ENCODE measurements at places on chromosomes 2 and 18.

GRCh38 chr18:37330173-37330572, 235.4 kb downstream of the CELF4 start:
- no peak for DNase-seq

DNA sequence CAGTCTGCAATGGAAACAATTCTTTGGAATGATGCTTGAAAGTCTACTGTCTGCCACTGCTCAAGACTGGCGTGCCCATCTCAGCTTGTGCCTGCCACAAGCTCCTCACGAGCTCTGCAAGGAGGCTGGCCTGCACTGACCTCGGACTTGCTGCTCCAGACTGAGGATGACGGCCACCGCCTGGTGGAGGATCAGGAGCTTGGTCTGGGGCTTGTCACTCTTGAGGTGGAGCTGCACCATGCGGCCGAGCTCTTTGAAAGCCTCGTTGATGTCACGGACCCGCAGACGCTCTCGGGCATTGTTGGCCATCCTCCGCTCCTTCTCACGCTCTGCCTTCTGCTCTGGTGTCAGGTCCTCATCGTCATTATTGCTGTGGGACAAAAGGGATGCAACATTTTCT, 269.4 kb upstream of the CCDC68 start:
- DNase-seq, result no peak

DNA sequence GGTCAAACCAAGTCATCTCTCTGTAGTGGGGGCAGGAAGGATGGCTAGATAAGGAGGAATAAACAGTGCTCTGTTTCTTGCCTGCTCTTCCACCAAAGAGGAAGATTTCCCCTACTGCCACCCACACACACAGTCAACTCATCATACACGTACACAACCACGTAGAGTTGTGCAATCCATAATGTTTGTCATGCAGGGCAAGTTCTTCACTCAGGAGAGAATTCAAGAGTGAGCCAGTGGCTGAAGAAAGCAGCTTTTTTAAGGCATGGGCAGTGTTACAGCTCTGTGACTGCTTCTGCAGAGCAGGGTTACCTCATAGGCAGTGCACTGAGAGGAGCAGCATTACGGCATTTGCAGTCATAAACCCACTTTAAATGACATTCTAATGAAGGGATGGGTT, 283.0 kb downstream of the RND3 start:
- no peak for DNase-seq

GRCh38 chr2:173064151-173064805, 11.4 kb upstream of the MAP3K20 start:
- DNase-seq, result peak; percentile 53

DNA sequence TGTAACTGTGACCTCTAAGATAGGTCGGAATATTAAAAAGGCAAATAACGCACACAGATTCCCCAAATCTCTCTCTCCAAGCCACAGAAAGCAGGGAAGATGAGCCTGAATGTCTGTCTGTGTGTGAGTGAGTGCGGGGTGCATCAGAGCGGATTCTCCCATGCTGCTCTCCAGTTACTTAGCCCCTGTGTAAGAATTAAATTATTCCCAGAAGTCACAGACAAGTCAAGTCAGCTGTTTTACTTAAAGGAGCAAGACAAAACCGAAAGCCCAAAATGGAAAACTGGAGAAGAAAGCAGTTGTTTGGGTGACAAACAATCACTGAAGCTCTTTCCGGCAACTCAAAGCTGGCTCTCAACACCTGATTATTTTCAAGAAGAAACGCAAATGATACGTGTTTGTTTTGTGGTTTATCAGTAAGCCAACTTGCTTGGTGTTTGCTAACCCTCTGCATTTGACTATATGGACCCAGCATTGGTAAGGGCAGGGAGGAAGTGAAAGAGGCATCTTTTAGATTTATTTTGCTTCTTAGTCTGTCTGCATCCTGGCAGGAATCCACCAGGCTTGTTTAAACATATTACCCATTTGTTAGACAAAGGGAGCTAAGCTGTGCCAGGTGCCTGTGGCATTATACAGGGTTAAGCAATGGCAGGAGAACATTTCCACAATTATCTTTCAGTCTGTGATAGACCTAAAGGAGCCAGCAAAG, 121.5 kb upstream of the CREB1 start:
- DNase-seq, result no peak

DNA sequence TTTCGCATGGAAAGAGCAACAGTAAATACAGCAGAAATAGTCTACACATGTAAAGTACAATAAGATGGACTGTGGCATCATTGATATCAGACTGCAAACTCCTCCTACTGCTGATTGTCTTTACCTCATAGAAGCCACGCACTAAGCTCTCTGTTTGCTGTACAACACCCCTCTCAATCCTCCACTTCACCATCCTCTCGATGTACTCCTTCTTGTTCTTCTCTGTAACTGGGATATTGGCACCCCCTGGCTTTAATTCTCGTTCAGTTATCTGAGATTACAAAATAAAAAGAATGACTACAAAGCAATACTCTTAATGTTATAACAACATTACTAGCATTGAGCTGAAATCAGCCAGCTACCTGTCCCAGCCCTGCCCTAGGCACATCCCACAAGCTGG, 49.3 kb upstream of the STK17B start:
- no peak for DNase-seq

- DNase-seq, result no peak
Observed at GRCh38 chr18:31526374-31526773, 28.4 kb downstream of the DSG2 start.

- no peak for DNase-seq
Observed at GRCh38 chr2:77839102-77839501, 316.9 kb upstream of the LRRTM4 start.

GRCh38 chr2:237511433-237511832, 24.4 kb downstream of the MLPH start:
- no peak for DNase-seq

- DNase-seq, result no peak
Observed at GRCh38 chr2:215060861-215061536, 77.4 kb downstream of the ABCA12 start.

- DNase-seq, result no peak
Observed at GRCh38 chr2:239271471-239271870, 129.3 kb downstream of the HDAC4 start.

- no peak for DNase-seq
Observed at GRCh38 chr2:166449439-166449838, 44.6 kb downstream of the SCN7A start.

- no peak for DNase-seq
Observed at GRCh38 chr2:118310681-118311429, 222.6 kb downstream of the INSIG2 start.

DNA sequence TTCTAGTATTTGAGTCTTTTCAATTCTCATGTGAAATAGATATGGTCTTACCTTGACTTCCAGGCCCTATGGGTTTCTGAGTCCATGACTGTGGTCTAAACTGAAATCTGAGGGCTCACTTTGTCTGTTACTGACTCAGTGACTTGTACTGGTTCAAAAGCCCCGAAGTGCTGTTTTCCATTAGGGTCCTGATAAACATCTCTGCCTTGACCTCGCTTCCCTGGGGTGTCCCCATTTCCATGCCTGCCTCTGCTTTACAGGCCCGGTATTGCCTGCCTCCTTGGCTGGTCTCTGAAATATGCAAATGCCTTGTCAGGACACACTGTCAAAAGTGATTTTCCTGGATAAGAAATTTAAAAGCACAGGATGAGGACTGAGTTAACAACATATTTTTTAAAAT, 538.8 kb downstream of the SOCS6 start:
- DNase-seq, result no peak

DNA sequence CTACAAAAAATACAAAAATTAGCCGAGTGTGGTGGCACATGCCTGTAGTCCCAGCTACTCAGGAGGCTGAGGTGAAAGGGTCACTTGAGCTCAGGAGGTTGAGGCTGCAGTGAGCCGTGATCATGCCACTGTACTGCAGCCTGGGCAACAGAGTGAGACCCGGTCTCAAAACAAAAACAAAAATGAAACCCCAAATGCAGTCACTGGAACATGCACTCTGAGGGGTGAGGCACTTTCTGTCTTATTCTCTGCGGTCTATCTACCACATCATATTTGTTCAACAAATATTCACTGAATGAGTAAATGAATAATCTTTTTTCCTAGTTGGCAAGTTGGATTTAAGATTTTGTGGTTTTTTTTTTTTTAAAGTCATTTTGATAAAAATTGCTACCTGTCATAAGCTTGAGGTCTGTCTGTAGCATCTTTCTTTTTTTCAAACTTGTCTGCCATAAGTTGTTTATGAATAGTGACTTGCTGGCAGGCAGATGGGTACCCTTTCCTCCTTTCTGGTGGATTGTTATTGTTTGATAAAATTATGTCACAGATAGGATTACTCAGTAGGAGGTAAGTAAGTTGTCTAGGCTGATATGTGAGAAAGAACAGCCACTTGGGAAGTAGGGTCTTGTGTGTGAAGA, 11.8 kb downstream of the CHRNA1 start:
- no peak for DNase-seq

DNA sequence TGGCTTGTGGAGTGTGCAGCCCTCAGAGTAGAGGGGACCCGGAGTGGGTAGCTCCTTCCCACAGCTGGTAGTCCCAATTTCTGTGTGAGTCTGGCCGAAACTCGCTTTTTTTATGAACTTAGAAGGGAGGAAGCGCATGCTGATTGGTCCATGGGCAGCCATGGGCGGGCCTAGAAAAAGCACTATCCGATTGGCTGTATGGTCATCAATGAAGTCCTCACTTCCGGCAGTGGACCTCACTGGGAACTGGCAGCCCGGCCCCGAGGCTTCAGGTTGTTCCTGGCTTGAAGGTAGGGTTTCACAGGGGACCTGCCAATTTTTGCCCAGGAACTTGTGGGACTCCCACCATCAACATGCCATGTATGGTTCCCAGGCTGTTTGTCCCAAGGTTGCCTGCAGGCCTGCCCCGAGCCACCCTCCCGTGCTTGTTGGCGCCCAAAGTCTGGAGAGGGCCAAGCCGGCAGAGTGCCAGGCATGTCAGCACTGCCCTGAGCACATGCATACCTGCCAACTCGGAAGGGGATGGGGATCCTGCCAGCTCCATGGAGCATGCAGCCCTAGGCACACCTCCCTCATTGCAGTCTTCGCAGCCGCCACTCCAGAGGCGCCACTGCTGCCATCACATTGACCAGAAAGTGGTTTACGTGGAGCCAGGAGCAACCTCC, 98.5 kb downstream of the ATP9B start:
- no peak for DNase-seq

DNA sequence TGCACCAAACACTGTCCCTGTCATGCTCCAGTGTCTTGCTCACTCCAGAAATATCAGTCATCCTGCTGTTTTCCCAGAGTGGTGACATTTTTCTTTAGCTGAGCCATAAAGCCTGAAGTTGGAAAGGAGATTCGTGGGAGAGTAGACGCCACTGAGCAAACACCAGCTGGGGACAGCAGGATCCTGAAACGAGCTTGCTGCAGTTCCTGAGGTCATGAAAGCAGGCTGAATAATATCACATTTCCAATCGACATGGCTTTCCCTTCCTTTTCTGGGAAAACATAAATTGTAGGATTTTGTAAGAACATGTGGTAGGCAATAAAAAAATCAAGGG, 276.4 kb downstream of the CDCA7 start:
- no peak for DNase-seq

- no peak for DNase-seq
Observed at GRCh38 chr18:9199681-9200080, 63.1 kb downstream of the ANKRD12 start.

DNA sequence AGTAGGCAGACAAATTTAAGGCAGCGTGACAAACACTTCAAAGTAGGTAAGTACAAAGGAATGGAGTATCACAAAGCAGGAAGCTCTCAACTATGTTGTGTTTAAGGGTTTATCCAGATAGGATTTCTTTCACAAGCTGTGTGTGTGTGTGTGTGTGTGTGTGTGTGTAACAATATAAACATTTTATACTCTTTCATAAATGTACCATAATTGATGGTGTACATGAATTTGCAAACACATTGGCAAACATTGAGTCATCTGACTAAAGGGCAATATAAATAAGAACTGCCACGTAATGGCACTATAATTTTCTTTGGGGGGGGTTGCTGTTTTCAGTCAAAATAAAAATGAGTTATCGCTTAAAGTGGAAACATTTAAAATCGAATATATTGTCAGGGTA, 1004.4 kb upstream of the DDX18 start:
- no peak for DNase-seq

DNA sequence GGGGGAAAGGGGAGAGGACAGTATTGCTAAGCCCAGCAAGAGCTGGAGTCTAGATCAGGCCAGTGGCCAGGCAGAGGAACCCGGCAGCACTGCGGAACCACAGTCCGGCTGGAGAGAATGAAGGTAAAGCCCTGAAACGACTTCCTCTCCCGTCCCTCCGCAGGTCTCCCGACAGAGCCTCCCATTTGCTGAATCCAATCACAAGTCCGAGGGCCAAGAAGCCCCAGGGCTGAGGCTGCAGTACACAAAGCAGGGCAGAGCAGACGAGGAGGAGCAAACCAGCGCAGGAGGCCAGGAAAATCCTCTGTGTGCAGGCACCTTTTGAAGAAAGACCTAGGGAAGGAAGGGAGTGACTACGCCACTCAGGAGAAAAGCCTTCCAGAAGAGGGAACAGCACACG, 104.4 kb downstream of the OSBPL1A start:
- DNase-seq, result no peak

GRCh38 chr18:56312551-56313335, 325.6 kb downstream of the TXNL1 start:
- no peak for DNase-seq

DNA sequence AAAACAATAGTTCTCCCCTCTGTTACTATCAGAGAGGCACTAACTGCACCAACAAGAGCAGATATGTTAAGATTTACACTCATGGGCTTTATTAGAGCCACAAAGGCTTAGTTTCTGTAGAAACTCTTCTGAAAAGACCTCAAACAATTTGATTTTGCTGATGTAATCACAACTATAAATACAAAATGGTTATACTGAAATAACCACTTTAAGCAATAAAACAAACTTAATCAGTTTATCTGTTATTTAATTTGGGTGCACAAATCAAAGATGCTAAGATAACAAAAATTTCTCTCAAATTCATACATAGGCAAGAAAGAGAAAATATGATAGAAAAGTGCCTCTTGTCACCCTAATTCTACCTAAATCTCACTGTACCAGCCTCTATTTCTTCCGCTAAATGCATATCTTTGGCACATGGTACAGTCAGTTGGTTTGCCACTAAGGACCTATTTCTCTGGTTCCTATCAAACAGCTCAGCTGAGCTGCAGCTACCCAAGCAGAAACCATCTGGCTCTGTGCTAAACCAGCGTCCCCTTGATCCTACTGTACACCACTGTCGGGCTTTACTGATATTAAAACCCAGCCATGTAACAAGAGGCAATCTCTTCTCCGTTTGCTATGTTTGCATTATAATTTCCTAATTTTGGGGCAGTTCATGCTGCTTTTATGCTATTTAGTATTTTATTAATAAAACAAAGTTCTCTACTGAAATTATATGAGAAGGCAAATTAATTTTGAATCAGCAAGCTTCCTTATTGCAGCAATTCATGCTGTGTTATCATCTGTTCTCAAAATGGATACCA, 60.1 kb downstream of the CWC22 start:
- no peak for DNase-seq

DNA sequence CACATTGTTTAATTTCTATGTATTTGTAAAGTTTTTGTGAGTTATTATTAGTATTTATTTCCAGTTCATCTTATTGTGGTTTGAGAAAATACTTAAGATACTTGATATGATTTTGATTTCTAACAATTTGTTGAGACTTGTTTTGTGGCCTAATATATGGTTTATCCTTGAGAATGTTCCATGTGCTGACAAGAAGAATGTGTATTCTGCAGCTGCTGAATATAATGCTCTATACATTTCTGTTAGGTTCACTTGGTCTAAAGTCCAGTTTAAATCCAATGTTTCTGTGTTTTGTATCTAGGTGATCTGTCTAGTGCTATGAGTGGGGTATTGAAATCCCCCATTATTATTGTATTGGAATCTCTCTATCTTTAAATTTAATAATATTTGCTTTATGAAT, 201.3 kb downstream of the FSIP2 start:
- no peak for DNase-seq
